ENCODE measurements at places on chromosomes 11 and 22. TPM values are rescaled to one million over a fixed set of nuclear protein-coding genes. Genes with fewer than 3 reads are reported as not detected.

DNA sequence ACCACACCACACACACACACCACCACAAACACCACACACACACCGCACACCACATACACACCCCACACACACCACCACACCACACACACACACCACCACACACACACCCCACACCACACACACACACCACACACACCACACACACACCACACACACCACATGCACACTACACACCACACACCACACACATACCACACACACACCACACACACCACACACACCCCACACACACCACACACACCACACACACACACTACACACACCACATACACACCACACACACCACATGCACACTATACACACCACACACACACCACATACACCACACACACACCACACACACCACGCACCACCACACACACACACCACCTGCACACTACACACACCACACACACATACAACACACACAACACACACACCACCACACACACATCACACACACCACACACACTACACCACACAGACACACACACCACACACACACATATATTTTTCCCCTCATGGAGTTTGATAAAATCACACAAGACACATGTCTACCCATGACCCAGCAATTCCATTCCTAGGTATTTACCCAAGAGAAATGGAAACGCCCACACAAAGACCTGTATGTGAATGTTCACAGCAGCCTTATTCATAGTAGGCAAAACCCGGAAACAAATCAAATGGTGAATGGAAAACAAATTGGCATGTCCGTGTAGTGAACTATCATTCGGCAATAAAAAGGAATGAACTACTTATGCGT is 14.3 kb downstream of the CD5 start:
- DNase-seq, result no peak
- peaks cover 27% of the 10 kb centered on the region for H3K27me3 ChIP-seq
- no peak overlapping the region for H3K27ac ChIP-seq
- no peak overlapping the region for H3K4me3 ChIP-seq
- H3K4me1 ChIP-seq, result peaks cover 5% of the 10 kb centered on the region
- H3K36me3 ChIP-seq, result no peaks in the 10 kb centered on the region

DNA sequence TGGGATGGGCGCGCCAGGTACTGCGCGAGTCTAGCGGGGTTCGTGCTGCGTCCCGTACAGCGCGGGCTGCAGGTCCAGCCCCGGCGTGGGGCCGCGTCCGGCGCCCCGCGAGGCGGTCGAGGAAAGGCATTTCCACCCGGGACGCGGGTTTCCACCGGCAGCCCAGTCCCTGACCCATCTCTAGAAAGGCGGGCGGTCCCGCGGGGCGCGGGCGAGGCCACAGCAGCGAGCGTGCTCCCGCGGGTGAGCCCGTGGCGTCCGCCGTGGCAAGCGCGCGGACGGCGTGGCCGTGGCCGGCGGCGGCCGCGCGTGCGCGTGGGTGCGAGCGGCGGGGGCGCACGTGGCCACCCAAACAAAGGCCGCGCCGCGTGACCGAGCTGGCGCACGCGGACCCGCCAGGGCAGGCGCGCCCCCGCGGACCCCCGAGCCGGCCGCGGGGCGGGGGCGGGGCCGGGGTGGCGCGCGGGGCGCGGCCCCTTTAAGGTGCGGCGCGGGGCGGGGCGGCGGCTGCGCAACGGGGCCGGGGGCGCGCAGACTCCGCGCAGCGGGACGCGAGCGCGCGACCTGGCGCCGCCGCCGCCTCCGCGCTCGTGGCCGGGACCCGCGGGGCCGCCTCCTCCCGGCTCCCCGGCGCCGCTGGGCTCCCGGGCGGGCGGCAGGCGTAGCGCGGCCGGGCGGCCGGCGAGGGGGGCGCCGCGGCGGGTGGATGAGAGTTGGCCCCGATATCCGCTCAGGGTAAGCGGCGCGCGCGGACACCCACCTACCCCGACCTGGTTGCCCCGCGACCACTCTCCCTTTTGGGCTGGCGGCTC is 39.3 kb upstream of the CELSR1 start:
- no peak overlapping the region for H3K27ac ChIP-seq
- H3K27me3 ChIP-seq, result no peaks in the 10 kb centered on the region
- DNase-seq, result peak; percentile 84
- peaks cover 43% of the 10 kb centered on the region for H3K4me1 ChIP-seq
- peaks cover 4% of the 10 kb centered on the region for H3K36me3 ChIP-seq

DNA sequence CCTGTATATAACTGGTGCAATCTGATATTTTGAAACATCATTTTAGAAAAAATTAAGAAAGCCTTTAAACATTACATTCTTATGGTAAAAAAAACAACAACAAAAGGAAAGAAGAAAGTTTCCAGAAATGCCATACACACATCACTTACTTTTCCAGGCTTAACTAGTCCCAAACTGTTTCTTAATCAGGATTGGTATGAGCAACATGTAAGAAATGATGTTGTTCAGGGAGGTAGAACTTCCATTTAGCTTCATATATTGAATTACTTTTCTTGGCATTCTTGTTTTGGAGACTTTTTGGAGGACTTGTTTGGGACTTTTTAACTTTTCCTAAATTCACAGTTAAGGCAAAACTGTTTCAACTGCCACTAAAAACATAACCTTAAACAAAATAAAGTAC is 791.5 kb downstream of the METTL15 start:
- no peaks in the 10 kb centered on the region for H3K36me3 ChIP-seq
- no peak overlapping the region for H3K4me3 ChIP-seq
- H3K4me1 ChIP-seq, result no peaks in the 10 kb centered on the region

DNA sequence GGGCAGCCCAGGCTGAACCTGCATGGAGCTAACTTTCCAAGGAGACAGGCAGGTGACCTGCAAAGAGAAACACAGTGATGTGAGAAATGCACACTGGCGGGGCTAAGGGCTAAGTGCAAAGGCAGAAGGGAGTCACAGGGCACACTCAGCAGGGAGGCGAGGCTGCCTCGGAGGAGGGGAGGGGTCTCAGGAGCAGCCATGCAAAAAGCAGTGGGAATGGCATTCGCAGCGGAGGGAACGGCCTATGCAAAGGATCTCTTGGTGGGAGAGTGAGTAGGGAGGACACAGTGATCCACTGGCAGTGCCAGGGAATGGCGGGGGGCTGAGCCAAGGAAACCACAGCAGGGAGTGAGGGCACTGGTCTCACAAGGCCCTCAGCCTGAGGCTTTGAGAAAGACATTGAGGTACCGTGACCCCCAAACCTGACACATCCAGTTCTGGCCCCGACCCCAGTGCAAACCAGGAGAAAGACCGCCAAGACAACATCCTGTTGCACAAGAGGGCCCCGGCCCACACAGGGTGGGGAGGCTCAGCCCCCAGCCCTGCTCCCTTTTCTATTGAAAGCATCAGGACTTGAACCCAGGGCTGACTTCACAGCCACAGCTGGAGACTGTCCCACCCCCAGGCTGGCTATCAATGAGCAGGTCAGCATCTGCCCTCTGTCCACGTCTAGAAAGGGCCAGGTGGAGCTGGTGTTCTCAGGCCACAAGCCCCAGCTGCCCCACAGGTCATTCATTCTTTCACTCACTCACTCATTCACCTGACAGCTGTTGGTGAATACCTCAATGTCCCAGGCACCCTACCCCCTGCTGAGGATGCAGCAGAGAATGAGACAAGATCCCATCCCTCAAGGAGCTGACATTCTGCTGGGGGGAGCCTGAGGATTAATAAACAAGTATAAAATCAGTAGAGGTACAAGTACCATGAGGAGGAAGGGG is 50.7 kb downstream of the IGLL1 start:
- no peak overlapping the region for H3K27ac ChIP-seq
- H3K4me1 ChIP-seq, result peaks cover 34% of the 10 kb centered on the region
- no peaks in the 10 kb centered on the region for H3K36me3 ChIP-seq
- no peak for DNase-seq

- no peaks in the 10 kb centered on the region for H3K4me1 ChIP-seq
- H3K4me3 ChIP-seq, result no peak overlapping the region
Observed at GRCh38 chr11:123413636-123414035, 16.4 kb upstream of the GRAMD1B start.

DNA sequence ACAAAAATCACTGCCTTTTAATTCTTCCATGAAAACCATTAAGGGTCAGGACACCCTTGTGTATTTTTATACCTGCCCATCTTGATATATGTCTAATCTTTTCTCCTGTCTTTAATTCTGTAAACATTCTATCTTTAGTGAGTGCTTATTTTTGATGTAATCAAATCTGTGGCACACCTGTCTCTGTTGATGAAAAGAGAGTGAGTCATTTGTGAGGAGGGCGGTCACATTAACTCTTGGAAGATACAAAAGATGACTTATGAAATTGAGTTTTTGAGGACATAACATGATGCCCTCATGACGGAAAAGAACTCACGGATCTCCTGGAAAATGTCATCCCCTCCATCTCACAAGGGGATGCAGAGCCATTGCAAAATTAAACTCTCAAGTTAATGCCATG is 206.5 kb upstream of the PGR start:
- H3K27me3 ChIP-seq, result no peaks in the 10 kb centered on the region
- no peaks in the 10 kb centered on the region for H3K4me1 ChIP-seq
- no peak overlapping the region for H3K27ac ChIP-seq
- no peak overlapping the region for H3K4me3 ChIP-seq
- no peak for DNase-seq
- no peaks in the 10 kb centered on the region for H3K36me3 ChIP-seq

Gene NARS2
- 31.0 TPM for total RNA-seq

Gene HEPACAM
- not detected for total RNA-seq

Gene SLCO2B1
- 13.1 TPM for total RNA-seq

Gene BRSK2
- 0.22 TPM for total RNA-seq

Gene DRICH1
- total RNA-seq, result not detected

Measured in K562 (cell line).